ENCODE measurements at places on chromosomes 5 and 9.

DNA sequence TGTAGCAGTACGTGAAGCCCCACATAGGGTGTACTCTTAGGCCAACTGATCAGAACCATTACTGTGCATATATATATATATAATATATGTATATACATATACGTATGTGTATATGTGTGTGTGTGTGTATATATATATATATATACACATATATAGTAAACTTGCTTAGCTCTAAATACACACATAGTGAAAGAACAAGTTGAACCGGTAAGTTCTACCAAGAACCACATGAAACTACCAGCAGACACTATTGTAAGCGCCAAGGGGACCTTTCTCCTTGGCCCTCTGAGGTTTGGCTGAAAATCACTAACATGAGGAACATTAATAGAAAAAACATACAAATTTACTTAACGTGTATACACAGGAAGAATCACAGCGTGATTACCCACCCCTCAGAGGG lies 1.8 kb upstream of the TARS1 start:
- DNase-seq = no peak

DNA sequence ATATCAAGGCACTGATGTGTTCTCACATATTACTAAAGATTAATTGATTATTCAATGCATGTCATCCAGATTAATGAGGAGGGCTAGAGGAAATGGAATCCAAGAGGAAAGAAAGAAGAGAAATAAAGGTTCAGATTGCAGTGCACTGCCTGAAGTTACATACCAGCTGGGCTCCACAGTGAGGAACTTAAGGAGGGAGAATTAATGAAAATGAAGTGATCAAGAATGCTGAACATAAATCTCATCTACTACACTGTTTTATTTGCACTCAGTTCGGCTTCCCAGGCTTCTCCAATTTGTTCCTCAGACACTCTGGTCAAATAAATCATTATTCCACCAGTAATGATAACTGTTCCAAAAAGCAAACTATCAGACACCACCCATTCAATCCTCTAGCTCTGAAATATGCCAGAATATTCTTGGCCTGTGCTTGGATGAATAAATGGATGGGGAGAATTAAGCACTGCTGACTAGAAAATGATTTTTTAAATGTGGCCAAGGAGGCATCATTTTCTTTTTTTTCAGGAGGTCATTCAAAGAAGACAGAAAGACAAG lies 88.6 kb upstream of the FBN2 start:
- no peak for DNase-seq

DNA sequence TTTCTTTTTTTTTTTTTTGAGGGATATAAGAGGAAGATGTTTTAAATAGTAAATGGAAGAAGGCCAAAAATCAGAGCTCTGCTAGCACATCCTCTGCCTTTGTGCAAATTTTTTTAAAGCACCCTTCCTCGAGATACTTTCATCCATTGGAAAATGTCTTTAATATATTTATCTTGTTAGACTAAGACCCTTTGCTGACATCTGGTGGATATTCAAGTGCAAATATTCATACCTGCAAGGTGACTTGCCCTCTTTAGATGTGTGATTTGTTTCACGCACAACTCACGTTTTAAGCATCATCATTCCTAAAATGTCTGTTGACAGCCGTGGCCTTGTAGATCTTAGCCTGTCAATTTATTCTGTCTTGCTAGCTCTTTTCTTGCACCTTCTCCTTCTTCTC lies 258.5 kb downstream of the AGTPBP1 start:
- no peak for DNase-seq

DNA sequence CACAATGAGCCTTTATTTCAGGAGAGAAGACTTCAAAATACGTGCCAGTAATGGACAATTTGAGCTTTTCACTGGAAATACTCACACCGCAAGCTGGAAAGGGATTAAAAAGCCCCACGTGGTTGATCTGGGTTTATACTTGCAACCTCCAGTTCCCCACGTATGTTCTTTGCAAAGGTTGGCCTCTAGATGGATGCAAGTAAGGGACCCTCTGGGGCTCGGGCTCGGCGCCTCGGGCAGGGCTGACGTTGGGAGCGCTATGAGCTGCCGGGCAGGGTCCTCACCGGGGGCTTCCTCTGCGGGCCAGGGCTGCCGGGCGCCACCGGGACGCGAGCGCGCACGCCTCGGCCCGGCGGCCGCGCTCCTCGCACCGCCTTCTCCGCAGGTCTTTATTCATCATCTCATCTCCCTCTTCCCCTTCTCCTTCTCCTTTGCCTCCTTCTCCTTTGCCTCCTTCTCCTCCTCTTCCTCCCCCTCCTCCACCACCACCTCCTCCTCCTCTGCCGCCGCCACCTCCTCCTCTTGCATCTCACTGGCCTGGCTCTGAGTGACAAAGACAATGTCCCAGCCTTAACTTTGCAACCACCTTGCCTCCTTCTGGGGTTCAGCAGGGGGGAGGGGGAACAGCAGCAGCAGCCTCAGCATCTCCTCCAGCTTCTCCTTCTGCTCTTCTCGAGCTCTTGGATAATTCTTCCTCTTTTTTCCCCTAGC lies 701 bp upstream of the ZNF462 start:
- peak; percentile 45 for DNase-seq

DNA sequence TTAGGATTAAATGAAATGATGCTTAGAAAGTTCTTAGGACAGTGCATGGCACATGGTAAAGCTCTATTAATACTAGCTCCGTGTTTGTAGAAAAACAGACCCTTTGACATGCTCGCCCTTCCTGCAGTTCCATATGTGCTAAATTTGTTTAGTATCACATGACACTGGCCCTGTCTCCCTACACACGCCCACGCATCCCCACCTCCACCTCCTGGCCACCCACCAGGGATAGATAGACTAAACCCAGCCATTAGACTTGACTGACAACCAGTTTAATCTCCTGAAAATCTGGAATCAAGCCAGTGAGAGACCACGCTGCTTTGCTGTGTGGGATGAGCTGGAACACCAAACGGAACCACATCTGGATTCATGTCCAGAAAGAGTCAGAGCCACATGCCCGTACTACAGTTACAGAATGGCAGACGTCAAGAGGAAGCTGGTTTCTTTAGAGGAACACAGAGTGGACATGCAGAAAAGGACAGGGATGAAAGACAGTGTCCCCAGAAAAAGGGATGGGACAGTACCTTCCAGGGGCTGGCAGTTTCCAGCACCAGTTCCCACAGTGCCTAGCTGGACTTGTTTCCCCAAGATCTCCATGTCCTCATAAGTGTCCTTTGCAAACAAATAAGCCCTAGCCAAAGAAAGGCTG lies 186.1 kb downstream of the PDZD2 start:
- DNase-seq = no peak

- DNase-seq = no peak
These were observed 203.6 kb downstream of the GABRB2 start for GRCh38 chr5:161342886-161343285.

DNA sequence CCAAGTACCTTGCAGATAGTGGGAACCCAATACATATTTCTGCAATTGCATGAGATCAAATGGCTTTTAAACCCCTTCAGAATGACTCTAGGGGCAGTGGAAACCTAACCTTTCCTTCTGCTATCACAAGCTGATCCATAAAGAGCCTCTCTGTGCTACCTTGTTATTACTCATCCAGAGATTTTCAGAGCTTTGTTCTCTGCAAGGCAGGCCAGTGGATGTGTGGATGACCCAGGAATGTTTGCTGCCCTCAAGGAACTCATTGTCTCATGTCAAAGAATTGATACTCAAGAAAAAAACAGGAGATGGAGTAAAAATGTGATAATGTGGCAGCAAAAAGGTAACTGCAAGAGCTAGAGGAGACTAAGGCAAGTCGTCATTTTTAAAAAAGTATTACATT lies 164.1 kb downstream of the HMHB1 start:
- DNase-seq = no peak

DNA sequence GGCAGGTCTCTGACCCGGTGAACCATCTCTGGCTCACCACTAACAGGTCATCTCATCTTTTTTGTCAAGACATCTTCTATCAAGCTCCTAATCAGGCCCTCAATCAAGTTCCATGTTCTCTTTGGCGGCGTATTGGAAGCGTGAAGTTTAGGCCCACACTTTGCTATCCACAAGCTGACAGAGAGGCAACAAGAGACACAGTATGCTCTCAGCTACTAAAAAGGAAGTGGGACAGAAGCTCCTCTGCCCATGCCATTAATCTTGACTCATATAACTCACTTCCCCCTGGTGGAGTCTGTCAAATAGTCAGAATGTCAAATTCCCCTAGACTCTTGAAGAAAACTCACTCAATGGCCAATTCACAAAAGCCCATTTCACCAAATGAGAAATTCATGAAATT lies 77.6 kb upstream of the TMC1 start:
- no peak for DNase-seq

- DNase-seq = no peak
These were observed 298.8 kb downstream of the ASTN2 start for GRCh38 chr9:117116084-117116483.

- no peak for DNase-seq
These were observed 58.9 kb downstream of the INSYN2B start for GRCh38 chr5:169921384-169921783.

DNA sequence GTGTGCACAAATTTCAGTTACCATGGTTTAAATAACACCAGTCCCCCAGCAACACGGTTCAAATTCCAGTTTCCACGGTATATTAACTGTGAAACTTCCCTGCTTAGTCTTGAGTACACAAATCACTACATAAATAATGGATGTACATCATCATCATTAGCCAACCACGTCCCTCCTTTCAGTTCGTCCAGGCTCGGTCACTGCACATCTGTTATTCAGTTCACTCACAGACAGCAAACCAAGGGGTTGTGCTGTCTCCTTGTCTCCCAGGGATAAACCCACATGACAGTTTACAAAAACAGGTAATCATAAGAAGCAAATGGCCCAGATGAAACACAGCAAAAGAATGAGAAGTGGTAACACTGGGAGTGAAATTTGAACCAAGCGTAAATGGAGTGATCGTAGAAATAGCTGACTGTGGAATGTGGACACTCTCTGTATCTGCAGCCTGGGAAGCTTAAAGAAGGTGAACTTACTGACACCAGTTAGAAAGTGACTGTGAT lies 61.0 kb upstream of the RAD23B start:
- DNase-seq = no peak

DNA sequence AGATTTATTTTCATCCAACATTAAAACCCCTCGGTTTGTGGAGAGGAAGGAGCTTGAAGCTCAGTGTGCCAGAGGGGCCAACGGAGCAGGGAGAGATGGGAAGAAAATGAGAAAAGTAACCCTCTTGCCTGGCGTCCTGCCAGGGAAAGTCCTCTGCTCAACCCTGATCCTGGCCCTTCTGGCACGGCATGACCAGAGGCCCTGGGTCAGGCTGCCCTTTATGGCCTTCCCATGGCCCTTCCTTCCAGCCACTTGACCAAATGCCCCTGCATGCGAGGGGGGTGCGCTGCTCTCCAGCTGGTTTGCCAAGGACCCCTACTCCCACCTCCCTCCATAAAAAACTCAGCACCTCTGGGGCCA lies 43.8 kb downstream of the SPRY4 start:
- DNase-seq = no peak

- DNase-seq = no peak
These were observed 1174.0 kb downstream of the MAT2B start for GRCh38 chr5:164679461-164679860.

- DNase-seq = no peak
These were observed 240.6 kb upstream of the MAP3K1 start for GRCh38 chr5:56574778-56575177.

- no peak for DNase-seq
These were observed 33.0 kb upstream of the CCDC112 start for GRCh38 chr5:115329475-115329874.

DNA sequence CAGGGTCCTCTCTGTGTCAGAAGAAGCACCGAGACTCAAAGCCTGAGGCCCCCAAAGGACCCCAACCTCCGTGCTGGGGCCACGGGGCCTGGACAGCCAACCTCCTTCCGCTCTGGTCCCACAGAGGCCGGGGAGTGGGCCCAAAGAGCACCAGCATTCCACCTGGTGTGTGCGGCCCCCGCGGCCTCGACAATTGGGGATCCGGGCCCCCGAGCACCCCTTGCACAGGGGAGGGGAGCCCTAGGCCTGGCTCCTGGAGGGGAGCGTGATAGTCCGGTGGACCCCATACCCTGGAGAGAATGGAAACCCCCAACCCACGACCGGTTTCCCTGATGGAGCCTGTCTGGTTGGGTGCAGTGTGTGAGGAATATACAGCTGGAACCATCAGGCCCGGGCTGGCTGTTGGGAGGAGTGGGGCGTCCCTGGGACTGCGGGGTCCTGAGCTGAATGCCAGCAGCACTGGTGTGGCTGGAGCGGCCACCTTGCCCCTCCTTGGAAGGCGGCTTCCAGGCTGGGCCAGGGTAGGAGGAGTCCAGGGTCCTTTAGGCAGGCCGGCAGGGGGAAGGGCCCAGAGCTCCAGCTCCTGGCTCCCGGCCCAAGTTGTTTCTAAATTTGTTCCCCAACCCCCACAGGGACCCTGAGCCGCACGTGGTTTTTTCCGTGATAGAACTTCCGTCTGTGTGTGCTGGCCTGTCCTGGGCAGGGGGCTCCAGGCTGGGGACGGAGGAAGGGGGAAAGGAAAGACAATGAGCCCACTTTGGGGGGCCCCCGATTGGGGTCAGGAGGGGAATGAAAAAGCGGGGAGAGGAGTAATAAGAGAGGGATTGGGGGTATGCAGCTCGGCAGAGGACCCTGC lies 825 bp upstream of the TOR4A start:
- DNase-seq = no peak

DNA sequence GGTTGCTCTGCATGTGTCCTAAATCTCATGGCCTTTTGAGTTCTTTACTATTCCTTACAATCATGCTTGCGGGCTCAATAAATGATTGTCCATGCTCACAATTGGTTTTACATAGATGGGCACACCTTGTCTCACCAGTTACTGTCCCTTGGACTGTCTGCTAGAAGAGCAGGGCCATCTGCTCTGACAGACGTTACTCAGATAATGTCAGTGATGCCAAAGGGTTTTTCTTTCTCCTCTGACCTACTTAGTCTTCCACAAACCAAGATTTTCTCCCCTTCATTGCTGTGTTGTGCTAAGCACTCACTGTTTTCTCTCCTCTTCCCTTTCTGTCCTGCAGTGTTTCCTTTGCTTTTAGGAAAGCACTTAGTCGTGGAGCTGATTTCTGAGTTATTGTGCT lies 562.3 kb downstream of the KIF4B start:
- no peak for DNase-seq

DNA sequence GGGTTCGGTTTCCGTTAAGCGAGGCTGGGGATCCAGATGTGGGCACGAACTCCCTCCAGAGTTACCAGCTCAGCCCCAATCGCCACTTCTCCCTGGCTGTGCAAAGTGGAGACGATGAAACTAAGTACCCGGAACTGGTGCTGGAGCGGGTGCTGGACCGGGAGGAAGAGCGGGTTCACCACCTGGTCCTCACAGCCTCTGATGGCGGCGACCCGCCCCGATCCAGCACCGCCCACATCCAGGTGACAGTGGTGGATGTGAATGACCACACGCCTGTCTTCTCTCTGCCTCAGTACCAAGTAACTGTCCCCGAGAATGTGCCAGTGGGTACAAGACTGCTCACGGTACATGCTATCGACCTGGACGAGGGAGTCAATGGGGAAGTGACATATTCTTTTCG lies 803 bp downstream of the PCDHGA7 start:
- DNase-seq = no peak
